ENCODE measurements at places on chromosomes 3 and 15.
A peak's percentile ranks its signal among the peaks of the same experiment; 100 is the strongest.

- no peak for DNase-seq
Observed at GRCh38 chr3:165406425-165406824, 210.2 kb upstream of the SLITRK3 start.

GRCh38 chr3:144164352-144164751 is 192.7 kb downstream of the DIPK2A start:
- DNase-seq: no peak

DNA sequence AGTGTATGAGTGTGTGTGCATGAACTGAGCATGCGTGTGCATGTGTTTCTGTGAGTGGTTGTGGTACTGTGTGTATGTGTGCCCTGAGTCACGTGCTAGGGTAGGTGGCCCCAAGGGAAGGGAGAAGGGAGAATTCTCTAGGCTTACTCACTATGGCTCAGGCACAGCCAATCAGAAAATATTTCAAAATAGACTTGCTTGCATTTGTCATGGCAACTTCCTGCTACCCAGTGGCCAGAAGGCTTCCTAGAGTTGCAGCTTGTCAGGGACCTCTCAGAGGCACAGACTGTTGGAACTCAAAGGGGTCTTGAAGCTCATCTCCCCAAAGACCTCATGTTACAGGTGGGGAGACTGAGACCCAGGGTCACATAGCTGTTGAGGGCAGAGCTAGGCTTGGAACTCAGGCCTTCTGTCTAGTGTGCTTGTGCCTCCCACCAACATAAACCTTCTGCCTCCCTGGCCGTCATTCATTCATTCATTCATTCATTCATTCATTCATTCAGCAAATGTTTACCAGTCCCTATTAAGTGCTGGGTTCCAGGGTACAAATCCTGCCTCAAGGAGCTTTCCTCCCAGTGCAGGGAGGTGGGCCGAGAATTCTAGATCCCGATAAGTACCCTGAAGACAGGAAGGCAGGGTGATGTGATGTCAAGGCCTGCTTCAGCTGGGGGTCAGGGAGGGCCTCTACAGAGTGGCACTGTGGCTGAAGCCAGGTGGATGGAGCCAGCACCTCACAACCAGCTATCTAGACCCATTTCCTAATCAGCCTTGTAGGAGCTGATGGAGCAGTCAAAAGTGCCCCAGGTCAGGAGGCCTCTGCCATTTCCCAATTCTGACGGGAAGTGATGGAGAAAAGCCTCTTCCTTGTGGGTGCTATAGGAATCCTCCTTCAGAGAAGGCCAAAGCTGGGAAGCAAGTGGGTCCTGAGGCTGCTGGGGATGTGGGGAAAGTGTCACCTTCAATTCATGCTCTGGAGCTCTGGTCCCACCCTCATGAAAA is 10.9 kb upstream of the RFT1 start:
- DNase-seq: no peak

DNA sequence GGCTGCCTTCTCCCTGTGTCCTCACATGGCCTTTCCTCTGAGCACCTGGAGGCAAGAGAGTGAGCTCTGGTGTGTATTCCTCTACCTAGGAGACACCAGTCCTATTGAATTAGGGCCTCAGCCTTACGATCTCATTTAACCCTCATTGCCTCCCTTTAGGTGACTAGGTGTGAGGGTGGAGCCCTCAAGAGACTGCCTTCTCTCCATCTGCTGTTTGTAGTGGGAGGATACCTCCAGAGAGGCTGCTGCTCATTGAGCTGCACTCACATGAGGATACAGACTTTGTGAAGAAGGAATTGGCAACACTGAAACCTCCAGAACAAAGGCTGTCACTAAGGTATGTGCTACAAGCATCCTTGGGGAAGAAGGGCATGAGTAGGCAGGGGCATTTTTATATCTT is at the start of gene CCR8:
CCR8 (plus strand) TSS at position 217 of the 400 bp plus-strand sequence. CDS start 2,623 bp downstream, outside the sequence.
- no peak for DNase-seq

GRCh38 chr3:186614597-186615483 is 2.0 kb downstream of the AHSG start:
- DNase-seq: peak; percentile 42

DNA sequence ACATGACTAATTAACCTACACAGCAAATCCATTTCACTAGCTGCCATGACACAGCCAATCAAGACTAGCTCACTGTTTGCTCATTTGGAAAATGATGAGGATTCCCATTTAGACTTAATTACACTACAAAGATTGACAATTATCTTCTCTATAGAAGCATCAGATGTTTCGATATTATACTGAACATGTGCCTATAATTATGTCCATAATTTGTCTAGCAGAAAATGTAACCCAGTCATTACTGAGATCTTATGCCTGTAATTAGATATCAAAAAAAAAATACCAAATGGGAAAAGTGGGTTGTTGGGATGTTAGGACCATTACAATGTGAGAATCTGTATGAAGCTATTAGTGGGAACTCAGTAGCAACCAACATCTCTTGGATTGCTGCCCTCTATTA is 344.2 kb upstream of the MCTP2 start:
- no peak for DNase-seq

GRCh38 chr3:84881288-84881687 is 77.5 kb upstream of the CADM2 start:
- no peak for DNase-seq

GRCh38 chr15:37446921-37447320 is 346.6 kb upstream of the MEIS2 start:
- no peak for DNase-seq

Data from activated CD8-positive, alpha-beta memory T cell treated with anti-CD3 and anti-CD28 coated beads for 4 hours (primary cell).